ENCODE measurements at places on chromosomes 11 and 22.

GRCh38 chr11:6900327-6900999, 8.2 kb upstream of the OR2D2 start:
- DNase-seq: no peak

DNA sequence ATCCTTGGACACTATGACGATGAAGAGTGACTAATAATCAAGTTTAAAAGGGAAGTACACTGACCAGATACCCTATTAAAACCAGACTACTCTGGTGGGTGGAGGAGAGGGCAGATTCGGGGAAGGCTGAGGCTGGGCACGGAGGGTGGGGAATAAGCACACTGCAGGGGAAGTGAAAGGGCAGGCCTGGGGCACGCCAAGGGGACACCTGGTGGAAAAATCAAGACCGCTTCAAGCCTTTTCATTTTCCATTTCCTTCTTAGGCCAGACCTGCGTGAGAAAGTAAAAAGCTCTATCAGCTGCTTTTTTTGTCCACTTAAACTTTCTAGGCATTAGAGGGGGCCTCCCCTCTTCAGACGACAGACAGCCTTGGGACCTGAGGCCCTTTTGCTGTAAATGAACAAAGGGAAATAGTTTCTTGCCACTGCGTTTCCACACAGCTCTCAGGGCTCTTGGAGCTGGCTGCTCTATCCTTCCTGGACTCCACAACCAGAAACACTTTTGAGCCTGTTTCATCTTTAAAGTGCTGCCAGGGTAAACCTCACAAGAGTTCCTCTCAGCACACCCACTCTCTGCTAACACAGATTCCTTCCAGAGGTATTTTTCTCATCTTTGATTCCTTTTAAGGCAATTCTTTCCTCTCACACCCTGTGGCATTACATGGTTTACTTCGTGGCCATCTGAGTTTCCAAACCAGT, 25.0 kb upstream of the SERPIND1 start:
- no peak for DNase-seq

DNA sequence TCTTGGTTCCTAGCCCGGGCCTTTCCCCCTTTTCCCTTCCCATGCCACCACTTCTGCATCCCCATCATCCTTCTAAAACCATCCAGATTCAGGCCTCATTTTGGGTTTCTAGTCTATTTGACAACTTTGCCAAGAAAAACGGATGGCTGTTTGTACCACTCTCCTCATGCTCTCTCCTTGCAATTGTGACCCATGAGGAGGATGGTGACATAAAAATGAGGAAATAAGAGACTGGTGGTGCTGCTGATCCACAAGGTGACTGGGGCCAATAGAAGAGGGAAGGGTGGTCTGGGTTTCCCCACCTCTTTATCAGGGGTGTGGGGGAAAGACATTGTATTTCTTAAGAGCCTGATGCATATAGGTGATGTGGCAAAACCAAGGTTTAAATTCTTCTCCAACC, 1.0 kb downstream of the MS4A4A start:
- no peak for DNase-seq

- DNase-seq: no peak
These were observed 27.9 kb downstream of the SHANK3 start for GRCh38 chr22:50700387-50701075.

DNA sequence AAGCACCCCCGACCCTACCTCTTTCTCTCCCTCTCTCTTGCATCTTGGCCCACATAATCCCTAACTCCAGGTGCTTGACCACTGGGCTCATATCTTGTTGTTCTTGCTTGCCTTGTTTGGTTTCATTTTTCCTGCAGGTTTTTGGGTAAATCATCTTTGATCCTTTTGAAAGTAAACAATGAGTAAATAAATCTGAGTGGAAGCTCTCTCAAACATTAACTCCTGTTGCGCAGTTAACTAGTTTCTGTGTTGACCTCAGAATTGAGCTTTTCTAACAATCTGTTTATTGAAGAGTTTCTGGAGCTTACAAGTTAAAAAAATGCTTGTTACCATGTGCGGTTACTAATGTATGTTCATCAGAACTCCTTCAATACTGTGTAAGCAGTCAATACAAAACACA, 38.8 kb upstream of the MICAL2 start:
- DNase-seq: no peak

- DNase-seq: no peak
These were observed 614 bp downstream of the SELENOM start for GRCh38 chr22:31106731-31107177.

DNA sequence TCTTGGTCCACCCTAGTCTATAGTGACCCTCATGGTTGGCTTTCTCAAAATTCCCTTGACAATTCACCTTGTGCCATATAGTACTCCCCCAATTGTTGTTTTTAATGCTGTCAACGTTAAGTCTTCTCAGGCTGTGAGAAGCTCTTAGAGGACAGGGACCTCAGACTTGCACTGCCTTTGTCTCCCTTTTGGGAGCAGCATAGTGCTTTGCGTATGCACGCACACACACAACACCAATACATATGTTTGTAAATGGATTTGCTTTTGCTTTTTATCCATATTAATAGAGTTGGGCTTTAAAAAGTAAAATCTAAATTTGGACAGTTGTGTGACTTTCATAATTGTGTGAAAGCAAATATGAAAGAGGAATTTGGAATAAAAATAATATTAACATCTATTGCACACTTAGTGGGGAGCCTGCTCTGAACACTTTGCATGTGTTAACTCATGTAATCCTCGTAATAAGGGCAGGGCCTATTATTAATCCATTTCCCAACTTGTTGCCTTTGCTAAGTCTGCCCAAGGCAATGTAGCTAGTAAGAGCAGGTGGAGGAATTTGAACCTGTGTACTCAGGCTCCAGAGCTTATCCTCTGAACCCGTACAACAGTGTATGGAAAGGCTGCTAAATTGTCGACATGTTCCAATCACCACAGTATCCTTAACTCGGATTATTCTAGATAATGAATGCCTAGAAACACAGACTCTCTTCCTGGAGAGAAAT, 257.7 kb upstream of the NARS2 start:
- DNase-seq: no peak

DNA sequence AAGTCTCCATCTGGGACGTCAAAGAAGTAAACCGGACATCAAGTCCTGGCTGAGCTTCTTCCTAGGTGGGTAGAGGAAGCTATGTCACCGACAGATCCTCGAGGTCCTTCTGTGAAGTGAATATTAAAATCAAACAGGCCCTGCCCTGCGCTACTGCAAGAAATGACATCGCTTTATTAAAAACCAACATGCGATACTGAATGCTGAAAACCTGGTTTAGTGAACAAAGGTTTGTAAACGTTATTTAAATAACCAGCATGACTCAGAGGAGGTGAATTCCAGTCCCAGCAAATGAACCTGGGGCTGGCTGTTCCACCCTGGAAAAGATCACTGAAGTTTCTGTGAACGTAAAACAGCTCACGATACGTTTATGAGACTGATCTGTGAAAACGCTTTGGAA, 645 bp downstream of the RTCB start:
- DNase-seq: no peak

- DNase-seq: no peak
These were observed 1068.8 kb downstream of the DLG2 start for GRCh38 chr11:84558085-84558905.

DNA sequence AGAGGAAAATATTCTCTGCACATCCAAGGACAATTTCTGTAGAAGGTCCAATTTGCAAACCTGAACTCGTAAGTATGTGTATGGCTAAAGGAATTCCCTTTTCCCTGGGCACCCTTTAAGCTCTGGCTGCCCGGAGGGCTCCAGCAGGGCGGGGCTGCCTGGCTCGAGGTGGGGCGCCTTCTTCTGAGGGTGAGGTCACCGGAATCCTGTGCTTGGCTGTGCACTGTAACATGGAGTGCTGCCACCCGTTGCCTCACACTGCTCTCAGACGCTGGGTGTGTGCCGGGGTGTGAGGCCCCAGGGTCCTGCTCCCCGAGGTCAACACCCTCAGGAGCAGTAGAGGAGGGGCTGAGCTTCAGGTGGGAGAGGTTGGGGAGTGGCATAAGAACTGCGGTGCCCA, 61.5 kb downstream of the SYN3 start:
- DNase-seq: no peak

Measured in NCI-H748 treated with DMSO at 0.1 percent for 48 hours (cell line).